ENCODE measurements at places on chromosomes 3 and 15.

- no peak for DNase-seq
Observed at GRCh38 chr3:178538056-178538455, 1.8 kb downstream of the KCNMB2 start.

- no peak for DNase-seq
Observed at GRCh38 chr3:101340591-101340990, 20.2 kb upstream of the IMPG2 start.

DNA sequence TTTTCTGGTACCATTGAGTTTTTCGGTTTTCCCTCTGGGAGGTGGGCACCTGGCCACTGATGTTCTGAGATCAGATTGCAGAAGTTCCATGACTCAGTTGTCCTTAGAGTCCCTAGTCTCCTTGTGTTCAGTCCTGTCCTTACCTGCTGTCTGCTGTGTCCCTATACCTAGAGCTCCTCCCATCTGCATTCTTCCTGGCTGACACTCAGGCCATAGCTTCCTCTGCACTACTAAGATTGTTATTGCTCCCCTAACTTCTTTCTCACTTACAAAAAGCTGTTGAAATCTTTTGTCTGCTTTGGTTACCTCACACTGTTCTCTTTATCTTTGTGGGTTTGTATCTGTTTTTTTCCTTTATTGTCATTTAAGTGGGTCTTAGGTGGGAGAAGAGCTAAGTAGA lies 13.2 kb downstream of the USP3 start:
- no peak for DNase-seq

DNA sequence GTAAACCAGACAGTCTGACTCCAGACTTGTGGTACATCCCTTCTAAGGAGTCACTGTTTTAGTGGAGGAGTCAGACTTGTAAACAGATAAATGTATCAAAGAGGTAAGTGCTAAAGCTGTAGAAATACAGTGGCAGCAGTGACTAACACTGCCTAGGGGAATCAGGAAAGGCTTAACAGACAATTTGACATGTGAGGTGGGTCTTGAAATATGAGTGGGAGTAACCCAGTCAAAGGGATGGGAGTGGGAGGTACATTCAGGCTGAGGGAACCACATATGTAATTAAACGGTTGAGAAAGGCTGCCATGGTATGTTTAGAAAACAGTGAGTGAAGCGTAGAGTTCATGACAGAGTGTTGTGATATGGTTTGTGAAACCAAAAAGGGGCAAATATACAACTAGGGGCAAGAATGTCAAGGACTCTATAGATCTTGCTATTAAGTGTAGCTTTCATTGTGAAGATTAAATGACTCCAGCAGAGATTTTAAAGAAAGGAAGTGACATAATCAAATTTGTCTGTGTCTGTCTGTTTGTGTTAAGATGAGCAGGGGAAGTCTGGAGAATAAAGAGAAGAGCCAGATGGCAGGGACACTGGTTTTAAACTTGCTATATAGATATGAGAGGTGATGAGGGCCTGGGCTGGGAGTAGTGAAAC lies 11.2 kb upstream of the ALCAM start:
- no peak for DNase-seq

DNA sequence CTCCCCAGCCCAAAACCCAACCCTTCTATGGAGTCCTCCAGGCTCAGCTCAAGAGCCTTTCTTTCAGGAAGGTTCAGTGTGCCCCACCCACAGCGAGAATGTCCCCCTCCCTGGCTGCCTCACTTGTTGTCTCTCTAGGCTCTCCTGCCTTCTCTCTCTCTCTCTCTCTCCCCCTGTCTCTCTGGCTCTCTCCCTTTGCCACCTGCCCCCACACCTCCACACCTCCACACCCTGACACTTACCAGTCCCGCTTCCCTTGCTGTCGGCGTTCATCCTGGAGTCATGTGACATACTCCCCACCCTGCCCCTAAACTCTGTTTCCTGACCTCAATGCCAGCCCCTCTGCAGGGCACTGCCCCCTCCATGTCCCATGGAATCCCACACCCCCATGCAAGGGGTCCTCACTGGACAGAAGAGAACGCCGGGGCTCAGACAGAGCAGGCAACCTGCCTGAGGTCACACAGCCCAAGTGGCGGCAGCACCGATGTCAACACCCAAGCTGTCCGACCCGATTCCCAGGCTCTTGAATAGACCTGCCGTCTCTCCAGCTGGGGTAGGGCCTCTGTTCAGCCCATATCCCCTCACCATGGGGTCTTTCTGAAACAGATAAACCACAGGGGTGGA lies 28.5 kb upstream of the SLC6A6 start:
- DNase-seq: no peak

Data from D721Med (cell line).